ENCODE measurements at places on chromosomes 5 and 9. TPM values are rescaled to one million over a fixed set of nuclear protein-coding genes. Genes with fewer than 3 reads are reported as not detected.

DMGDH gene
- 8.1 TPM for total RNA-seq

DNA sequence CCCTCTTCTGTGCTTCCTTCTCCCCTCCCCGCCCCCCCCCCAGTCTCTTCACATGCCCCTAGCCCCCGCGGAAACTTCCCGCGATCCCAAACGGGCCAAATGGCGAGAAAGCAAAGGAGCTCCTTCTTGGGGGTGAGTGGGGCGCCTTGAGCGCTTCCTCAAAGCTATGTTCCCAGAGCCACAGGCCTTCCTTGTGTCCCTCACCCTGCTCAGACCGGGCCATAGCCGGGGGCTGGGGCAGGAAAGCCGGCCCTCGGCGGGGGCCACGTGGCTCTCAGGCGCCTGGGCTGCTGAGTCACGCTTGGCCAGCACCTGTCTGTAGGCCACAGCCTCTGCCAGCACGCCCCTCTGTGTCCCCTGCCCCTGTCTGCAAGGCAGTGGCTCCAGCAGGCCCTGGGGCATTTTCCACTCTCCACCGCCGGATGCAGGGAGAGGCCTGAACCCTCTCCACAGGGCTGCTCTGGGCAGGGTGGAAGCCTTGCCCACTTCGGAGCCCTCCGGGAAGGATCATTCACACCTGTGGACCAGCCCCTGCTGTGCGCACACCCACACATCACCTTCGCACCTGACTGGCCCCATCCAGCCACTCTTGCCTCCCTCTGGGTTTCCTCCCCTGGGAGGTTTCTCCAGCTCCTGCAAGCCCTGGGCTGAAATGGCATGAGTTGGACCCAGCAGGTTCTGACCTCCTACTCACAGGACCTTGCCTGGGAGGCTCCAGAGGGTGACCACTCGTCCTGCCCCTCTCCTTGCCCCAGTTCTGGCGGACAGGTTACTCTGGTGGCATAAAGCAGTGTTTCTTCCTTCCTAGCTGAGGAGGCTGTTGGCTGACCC, 1.2 kb upstream of the SQSTM1 start:
- H3K36me3 ChIP-seq: peaks cover 26% of the 10 kb centered on the region
- DNase-seq: peak; percentile 98
- H3K27ac ChIP-seq: peak overlapping the region; percentile 100
- peak overlapping the region; percentile 98 for H3K4me3 ChIP-seq
- H3K27me3 ChIP-seq: no peaks in the 10 kb centered on the region

GRCh38 chr5:138354926-138355378, 2.5 kb downstream of the KDM3B start:
- peaks cover 22% of the 10 kb centered on the region for H3K4me1 ChIP-seq
- H3K36me3 ChIP-seq: peaks cover 5% of the 10 kb centered on the region
- DNase-seq: peak; percentile 72
- H3K4me3 ChIP-seq: peak overlapping the region; percentile 79
- no peaks in the 10 kb centered on the region for H3K27me3 ChIP-seq
- no peak overlapping the region for H3K27ac ChIP-seq

- H3K4me3 ChIP-seq: peak overlapping the region; percentile 72
- no peak overlapping the region for H3K27ac ChIP-seq
- 0 out of 2 replicates have a peak, but pooled peaks cover 4% of the 10 kb centered on the region for H3K4me1 ChIP-seq
- H3K36me3 ChIP-seq: no peaks in the 10 kb centered on the region
- peak; percentile 96 for DNase-seq
These were observed 19.7 kb upstream of the GARNL3 start for GRCh38 chr9:127244609-127245601.

DNA sequence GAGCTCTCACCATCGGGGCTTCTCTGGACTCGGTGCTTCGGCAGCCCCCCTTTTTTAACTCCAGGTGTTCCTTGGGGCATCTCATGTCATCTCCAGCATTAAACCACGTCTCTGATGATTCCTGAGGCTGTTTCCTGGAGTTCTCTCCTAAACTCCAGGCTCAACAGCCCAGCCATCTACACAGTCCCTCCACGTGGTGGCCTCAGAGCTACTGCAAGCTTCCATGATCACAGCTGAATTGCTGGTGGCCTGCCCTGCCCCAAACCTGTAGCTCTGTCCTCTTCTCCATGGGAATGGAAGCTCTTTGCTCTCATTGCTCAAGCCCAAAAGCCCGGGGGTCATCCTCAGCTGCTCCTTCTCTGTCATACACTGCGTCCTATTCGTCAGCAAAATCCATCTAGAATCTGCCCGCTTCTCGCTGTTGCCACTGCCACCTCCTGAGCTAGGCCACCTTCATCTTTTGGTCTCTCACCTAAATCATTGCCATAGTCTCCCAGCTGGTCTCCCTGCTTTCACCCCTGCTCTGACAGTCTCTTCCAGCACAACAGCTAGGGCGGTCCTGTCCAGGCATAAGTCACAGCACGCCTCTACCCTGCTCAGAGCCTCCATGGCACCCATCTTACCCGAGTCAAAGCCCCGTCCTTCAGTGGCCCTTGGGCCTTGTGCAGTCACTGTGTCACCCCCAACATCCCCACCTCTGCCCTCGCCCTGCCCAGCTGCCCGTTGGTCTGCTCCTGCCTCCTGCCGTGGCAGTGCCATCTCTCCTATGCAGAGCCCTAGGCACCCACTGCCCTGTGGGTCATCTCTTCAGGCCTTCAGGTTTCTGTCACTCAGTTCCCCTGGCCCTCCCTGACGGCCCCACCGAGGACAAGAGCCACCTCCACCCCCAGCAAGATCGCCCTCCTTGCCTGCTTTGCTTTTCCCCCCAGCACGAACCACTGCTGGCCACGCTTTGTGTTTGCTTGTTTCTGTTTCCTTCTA, 6.4 kb downstream of the B4GALT7 start:
- DNase-seq: no peak
- no peak overlapping the region for H3K4me3 ChIP-seq

GRCh38 chr9:37915911-37916470, 12.1 kb upstream of the SLC25A51 start:
- no peak overlapping the region for H3K27ac ChIP-seq
- no peak overlapping the region for H3K4me3 ChIP-seq
- H3K27me3 ChIP-seq: no peaks in the 10 kb centered on the region
- DNase-seq: no peak
- H3K4me1 ChIP-seq: no peaks in the 10 kb centered on the region

GRCh38 chr5:126358525-126358924, 64.7 kb upstream of the GRAMD2B start:
- no peaks in the 10 kb centered on the region for H3K36me3 ChIP-seq
- no peak for DNase-seq
- no peaks in the 10 kb centered on the region for H3K27me3 ChIP-seq
- H3K27ac ChIP-seq: no peak overlapping the region

PCDHGA1 gene
- not detected for total RNA-seq

DNA sequence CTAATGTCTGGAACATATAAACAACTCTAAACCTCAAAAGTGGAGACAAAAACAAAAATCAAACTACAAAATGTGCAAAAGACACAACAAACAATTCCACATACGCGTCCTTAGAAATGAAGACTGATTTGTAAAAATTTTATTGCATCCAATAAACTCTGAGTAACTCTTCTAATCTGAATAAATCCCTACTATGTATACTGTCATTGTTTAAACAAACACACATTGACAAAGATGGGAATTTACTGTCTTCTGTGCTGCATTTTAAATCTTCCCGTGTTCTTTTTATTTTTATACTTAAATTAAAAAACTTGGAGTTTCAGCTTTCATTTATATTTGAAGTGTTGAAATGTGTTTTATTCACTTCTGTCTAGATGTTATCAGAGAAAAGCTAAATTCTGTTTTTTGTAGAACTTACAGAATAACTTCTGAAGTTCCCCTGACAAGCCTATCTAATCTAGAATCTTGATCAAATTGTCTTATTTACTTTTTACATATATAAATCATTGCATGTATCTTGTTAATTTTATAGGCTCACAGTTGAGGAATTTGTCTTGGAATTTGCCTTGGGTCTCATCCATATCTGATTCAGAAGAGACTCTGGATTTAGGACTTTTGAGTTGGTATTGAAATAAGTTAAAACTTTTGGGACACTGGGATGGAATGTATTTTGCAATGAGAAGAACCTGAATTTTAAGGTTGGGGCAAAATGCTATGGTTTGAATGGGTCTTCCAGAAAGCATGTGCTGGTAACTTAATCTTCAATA, 2064.4 kb upstream of the C9orf72 start:
- H3K27me3 ChIP-seq: no peaks in the 10 kb centered on the region
- no peak overlapping the region for H3K4me3 ChIP-seq
- no peaks in the 10 kb centered on the region for H3K36me3 ChIP-seq

DNA sequence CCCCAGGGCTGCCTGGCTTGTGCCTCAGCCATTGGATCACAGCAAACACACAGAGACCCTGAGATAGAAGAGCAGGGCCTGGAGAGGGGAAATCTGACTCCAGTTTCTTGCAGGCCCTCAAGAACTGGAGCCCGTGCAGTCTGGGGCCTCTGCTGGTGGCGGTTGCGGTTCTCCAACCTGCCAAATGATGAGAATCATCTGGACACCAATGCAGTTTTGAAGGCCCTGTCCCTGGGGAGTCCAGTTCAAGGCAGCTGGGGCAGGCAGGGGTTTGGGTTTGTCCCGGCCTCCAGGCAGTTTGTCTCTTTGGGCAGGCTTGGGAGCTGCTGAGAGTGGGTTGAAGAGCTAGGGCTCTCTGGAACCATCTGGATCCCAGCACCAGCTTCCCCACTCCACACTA, 7.4 kb downstream of the NKX2-5 start:
- no peak for DNase-seq
- H3K27ac ChIP-seq: no peak overlapping the region
- H3K4me1 ChIP-seq: no peaks in the 10 kb centered on the region
- no peak overlapping the region for H3K4me3 ChIP-seq
- peaks cover 6% of the 10 kb centered on the region for H3K27me3 ChIP-seq

DNA sequence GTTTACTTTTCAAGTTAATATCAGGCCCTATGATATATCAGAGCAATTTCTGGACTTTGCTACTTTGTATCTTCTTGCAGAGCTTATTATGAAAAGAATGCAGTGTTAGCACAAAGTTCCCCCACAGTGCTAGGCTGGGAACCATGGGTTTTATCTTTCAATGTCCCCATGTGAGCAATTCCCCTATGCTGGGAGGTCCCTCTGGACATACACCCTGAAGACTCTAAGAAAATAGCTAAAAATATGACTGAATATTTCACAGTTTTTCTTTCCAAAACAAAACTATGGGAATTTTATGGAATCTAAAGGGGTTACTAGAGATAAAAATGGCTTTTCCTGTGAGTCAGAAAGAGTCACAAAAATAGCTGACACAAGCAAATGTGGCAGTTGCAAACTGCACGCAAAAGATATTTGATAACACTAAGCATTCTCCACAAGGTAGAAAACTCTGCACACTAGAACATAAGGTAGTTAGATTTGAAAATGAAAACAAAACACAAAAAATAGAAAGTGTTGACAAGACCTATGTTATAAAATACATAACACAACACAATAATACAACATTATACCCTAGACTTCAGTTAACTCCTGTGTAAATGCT, 487.5 kb upstream of the GRIN3A start:
- H3K4me3 ChIP-seq: no peak overlapping the region
- H3K27ac ChIP-seq: no peak overlapping the region
- no peaks in the 10 kb centered on the region for H3K27me3 ChIP-seq
- H3K4me1 ChIP-seq: no peaks in the 10 kb centered on the region

DNA sequence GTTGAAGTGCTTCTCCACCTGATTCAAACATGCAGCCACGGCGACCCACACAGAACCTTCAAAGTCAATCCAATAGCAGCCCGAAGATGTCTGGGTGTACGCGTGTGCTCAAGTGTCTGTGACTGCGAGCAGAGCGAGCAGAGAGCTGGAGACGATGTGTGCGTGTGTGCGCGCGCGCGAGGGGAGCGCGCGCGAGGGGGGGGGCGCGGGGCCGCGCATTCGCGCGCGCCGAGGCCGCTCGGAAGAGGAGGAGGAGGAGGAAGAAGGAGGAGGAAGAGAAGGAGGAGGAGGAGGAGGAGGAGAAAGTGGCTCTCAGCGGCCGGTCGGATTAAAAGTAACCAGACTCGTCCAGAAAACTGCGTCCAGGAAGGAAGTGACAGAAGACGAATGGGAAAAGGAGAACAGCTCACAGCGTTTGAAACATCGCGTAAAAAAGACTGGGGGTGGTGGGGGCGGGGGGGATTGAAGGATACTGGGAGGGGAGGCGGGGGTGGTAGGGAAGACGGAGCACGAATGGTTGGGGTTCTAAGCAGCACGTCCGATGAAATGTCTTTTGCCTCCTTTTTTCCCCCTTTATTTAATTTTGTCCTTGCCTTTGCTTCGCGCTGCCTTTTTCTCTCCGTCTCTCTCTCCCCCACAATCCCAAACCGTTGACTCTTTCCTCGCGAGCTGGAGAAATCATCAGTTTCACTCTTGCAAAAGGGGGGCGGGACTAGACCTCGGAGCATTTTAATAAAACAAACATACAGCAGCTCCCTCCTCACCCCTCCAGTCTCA, at the start of gene MEF2C:
TSS of gene MEF2C (minus strand) at position 126 of the 777 bp plus-strand sequence. CDS start 59,396 bp downstream, outside the sequence.
- no peaks in the 10 kb centered on the region for H3K27me3 ChIP-seq
- H3K27ac ChIP-seq: 0 out of 2 replicates have a peak within 1 kb of the TSS, but pooled peaks have one; percentile 18
- peak; percentile 46 for DNase-seq
- H3K4me3 ChIP-seq: peak within 1 kb of the TSS; percentile 87
- H3K36me3 ChIP-seq: no peaks in the 10 kb centered on the region

PCDHA10 gene
- total RNA-seq: not detected

PDE6A gene
- 0.50 TPM for total RNA-seq

NR2F1 gene
- 1.1 TPM for total RNA-seq

DNA sequence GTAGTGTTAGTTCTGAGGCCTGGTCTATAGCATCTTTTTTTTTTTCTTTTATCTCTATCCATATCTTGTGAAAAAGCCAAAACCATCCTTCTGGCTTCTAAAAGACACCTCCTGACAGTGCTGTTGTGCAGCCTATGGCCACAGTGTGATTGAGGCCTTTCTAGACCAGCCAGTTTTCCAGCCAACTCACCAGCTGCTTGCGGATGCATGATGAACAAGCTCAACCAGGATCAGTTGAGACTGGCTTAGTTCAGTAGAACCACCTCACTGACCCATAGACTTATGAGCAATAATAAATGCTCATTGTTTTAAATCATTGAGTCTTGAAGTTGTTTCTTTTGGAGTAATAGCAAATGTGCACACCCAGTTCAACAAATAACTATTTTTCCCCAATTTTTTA, 296.9 kb downstream of the FAM170A start:
- H3K27me3 ChIP-seq: no peaks in the 10 kb centered on the region
- DNase-seq: no peak
- H3K4me1 ChIP-seq: no peaks in the 10 kb centered on the region
- no peaks in the 10 kb centered on the region for H3K36me3 ChIP-seq
- no peak overlapping the region for H3K27ac ChIP-seq
- no peak overlapping the region for H3K4me3 ChIP-seq

DNA sequence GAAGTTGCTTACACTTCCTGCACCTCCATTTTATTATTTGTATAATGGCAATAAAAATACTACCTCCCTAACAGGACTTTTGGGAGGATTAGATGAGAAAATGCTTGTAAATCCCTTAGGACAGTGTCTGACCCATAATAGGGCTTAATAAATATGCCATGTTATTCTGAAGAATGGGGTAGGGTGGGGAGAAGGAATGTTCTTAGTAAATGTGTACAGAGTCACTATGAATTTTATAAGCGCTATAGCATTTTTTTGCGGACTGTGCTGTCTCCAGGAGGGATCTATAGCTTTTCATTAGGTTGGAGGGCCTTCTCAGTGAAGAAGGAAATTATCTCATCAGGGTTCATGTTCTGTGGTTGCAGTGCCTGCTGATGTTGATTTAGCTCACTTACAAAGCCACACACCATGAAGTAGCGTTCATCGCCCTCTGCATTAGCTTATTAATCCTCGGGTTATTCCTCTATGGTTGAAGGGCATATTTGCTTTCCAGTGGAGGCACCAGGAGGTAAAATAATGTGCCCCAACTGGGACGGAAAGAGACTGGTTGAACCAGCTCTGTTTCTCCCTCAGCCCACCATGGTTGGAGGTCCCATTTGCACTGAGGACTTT, 497.1 kb downstream of the ARHGEF28 start:
- H3K27ac ChIP-seq: no peak overlapping the region
- DNase-seq: no peak
- H3K4me1 ChIP-seq: 0 out of 2 replicates have a peak, but pooled peaks cover 13% of the 10 kb centered on the region
- H3K36me3 ChIP-seq: no peaks in the 10 kb centered on the region
- no peaks in the 10 kb centered on the region for H3K27me3 ChIP-seq

TIMD4 gene
- total RNA-seq: not detected

CFAP157 gene
- 0.65 TPM for total RNA-seq
